ENCODE measurements at places on chromosomes 2 and 18.
A peak's percentile ranks its signal among the peaks of the same experiment; 100 is the strongest.

GRCh38 chr2:20678780-20679179 is 11.8 kb downstream of the GDF7 start:
- no peak for DNase-seq

GRCh38 chr2:5145801-5146200 is 546.4 kb upstream of the SOX11 start:
- DNase-seq, result no peak

DNA sequence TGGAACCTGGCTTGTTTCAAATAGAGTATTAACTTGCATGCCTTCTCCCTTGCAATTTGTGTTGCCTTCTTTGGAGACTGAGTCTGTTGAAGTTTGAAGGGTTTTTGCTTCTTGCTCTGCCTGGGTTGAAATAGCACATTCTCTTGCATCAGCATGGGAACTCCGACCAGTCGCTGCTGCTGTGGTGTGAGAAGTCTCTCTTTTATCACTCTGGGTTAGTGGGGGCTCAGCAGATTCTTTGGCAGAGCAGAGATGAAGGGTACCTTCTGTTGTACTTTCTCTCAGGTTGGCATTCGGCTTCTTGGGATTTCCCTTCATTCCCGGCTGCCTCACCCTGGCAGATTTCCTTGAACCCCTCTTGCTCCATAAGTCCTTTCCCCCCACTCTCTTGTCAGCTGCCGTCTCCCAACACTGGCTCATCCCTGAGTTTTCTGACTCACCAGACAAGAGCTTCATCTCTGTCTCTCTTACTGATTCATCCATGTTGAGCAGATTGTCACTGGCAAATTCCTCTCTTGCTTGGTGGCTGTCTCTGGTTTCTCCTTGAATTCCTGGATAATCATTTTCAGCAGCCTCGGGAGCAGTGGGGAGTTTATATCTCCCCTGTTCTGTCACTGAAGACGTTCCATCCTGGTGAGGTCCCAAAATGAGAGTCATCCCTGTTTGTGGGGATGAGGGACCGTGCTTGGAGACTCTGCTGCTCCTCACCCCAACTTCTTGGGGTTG is 49.9 kb downstream of the ALPK2 start:
- DNase-seq, result no peak

- DNase-seq, result no peak
Measured at GRCh38 chr2:109476641-109477441, 136.9 kb downstream of the SEPTIN10 start.

DNA sequence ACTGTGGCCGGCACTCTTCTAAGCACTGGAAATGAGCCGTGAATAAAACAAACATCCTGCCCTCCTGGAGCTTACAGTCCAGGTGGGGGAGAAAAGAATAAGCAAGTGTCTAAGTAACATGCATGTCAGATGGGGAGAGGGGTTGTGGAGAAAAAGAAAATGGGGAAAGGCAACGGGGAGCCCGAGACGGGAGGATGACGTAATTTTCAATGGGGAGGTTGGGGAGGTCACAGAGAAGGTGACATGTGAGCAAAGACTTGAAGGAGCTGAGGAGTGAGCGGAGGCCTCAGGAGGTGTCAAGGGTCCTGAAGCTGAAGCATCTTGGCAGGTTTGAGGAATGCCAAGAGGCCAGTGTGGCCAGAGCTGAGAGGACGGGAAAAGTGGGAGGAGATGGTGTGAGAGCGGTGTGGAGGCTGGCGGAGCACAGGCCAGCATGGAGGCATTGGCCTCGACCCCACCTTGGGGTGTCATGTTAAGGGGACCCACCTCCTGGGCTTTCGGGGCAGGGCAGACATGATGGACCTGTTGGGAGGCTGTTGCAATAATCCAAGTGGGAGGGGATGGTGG is 15.0 kb upstream of the NTSR2 start:
- no peak for DNase-seq

DNA sequence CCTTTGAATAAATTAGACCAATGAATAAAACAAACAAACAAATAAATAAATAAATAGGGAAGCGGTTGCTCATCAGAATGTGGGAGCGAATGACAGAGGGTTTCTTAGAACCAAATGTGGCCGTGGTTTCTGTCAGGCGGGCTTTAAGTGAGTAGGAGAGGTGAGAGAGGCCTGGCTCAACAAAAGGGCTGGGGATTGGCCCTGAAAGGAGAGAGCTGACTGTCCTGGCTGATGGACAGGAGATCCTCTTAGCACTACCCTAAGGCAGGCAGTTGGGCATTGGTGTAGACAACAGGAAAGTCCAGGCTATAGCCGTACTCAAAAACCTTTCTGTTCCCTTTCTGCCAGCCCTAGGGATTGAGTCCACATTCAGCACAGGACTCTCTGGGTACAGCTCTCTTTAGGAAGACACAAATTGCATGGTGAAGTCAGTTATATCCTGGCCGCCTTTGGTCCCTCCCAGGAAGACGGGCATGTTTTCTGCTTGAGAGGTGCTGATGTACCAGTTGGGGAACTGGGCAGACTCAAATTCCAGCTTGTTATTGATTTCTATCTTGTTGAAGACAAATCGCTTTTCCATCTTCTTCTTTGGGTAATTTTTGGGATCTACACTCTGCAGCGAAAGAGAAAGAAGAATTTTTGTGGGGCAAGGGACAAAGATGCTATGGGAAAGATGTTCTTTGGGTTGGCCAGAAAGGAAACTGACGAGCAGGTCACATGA is 6.5 kb downstream of the IL1B start:
- no peak for DNase-seq

- no peak for DNase-seq
Measured at GRCh38 chr18:46385124-46385523, 271.9 kb downstream of the LOXHD1 start.

DNA sequence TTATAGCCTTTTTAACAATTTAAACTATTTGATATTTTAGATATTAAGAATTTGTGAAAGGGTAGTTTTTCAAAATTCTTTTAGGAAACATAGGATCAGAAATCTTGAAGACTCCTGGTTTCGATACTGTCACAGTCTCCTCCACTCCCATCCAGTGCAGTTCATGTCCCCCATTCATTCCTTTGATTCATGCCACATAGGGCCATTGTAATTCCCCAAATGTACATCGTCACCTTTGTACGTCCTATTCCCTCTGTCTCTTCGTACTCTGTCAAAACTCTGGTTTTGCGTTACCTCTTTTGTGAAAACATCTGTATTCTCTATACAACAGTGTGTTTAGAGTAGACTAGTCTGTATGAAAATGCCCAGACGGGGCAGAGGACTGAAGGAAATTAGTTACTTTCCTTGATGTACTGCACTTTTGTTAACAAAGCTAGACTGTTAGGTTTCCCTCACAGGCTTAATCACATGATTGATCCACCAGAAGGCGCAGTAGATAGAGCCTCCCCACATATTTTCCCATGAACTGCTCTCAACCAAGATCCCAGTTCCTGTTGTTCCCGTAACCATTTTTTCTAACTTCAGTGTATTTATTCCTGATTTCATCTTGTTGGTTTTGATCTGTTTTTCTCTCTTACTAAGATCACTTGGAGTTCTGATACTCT is 2.5 kb downstream of the MRPL35 start:
- no peak for DNase-seq

GRCh38 chr18:72986103-72986502 is 118.3 kb upstream of the NETO1 start:
- DNase-seq, result no peak

DNA sequence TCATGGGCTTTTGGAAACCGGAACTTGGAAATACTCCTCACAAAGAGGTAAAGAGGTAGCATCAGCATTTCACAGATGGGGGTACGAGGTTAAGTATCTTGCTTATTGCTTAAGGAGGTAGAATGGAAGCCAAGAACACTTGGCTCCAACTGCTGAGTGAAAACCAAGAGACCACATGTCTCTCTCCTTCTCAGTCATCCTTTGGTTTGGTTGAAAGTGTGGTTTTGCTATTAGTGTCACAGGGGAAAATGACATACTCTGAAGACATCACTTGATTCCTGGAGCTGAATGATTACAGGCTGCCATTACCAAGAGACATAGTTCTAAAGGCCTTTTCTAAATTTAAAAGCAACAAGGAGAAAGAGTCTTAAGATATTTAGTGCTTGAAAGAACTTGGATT is 41.5 kb downstream of the ANTXR1 start:
- peak; percentile 36 for DNase-seq

DNA sequence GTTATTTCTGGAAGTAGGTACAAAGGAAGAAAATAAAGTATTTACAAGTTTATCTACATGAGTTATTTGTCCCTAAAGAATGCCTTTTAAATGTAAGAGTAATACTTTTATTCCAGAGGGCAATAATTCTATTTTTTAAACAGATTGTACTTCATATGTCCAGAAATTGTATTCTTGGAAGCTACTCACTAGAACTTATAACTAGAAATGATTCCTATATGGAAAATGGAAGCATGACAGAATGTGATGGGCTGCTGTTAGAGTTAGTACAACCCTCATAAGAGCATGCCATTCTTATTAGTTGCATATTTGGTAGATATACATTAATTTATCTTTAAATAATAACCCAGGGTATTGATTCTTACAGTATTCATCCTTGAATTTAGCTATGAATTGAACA is 362.0 kb downstream of the FSIP2 start:
- no peak for DNase-seq

DNA sequence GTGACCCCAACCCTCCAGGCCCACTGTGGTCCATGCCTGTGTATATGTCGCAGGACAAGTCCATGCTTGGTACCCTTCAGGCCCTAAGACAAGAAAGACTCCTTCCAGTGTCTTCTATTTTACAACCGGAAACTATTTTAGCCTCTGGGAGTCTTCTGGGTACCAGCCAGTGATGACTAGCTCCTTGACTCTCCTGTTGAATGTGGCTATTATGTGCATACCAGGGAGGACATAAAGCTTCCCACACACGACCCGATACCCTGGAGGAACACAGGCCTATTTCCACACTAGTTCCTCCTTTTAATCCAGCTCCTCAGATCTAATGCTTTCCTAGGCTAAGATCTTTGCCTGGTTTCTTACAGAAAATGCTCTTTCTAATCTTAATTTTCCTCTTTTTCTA is 178.1 kb downstream of the NCKAP5 start:
- no peak for DNase-seq

DNA sequence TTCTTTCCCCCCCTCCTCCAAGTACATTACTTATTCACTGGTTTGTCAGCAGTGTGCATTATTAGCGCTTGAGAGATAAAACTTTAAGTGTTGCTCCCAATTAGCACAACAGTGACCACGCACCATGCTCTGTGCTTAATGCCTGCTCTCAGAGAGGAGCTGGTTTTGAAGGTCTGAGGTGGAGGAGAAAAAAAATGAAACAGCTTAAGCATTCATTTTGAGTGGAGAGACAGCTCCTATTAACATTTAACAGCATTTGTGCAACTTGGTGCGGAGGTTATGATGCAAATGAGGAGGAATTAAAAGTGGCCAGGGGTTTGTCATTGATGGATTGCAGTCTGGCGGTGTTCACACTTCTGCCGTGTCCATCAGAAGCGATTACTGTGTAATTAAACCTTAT is 141.8 kb downstream of the FIGN start:
- no peak for DNase-seq

DNA sequence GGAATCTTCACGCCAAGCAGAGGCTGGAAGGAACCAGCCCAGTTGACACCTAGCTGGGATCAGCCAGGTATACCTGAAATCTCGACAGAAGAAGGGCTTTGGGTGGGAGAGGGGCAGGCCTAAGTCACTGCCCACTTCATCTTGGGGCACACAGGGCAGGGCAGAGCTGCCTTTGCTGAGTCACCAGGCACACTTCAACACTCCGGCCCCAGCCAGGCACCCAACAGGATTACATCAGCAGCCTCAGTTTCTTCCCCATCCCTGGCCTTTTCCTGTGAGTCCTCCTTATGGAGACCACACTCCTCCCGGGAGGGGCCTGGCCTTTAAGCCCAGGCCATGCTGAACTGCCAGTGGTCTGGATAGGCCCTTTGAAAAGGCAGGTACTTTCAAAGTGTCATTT is 201.7 kb upstream of the HS6ST1 start:
- no peak for DNase-seq

GRCh38 chr2:213726101-213726500 is 441.8 kb downstream of the SPAG16 start:
- no peak for DNase-seq

DNA sequence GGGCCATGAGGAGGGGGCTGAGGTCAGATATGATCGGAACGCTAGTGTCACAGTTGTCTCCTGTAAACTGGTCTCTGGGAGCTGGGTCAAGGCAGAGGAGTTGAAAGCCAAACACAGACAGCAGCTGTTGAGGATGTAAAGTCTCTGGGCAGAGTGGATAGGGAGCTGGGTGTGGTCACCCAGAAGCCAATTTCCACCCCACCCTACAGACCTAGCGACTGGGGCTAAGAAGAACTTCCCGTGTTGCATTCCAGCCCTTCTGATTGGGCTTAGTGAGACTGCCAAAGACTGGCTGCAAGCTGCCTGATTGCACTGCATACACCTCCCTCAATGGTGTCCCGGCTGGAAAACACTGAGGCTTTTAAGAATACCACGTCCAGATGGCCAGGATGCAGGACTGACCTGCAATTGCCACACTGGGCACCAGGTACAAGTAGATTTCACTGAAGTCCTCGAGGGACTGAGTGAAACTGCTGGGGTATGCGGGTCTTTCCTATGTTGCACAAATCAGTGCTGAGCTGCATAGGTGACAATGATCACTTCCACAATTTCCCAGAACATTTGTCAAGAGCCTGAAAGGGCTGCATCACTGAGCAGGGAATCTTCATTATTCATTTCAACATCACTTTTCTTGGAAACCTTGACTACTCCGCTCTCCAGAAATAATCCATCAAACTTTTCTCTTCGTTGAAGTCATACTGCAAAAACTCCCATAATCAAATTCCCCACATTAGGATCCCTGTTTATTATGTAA is 43.1 kb upstream of the EML4 start:
- DNase-seq, result no peak

DNA sequence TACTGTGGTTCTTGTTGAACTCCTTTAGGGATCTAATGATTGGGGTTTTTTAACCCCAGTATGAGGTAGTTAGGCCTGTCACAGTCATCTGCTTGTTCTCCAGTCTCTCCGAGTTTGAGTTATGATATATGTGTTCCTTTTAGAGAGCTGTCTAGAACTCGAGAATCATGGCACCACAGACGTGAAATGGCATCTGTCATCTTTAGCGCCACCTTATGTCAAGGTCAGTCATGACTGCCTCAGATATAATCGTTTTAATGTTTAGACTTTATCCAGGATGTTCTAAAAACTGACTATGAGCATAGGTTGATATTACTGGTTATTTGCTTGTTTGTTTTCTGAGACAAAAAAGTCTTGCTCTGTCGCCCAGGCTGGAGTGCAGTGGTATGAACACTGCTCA is 112.2 kb downstream of the CEP192 start:
- DNase-seq, result no peak

DNA sequence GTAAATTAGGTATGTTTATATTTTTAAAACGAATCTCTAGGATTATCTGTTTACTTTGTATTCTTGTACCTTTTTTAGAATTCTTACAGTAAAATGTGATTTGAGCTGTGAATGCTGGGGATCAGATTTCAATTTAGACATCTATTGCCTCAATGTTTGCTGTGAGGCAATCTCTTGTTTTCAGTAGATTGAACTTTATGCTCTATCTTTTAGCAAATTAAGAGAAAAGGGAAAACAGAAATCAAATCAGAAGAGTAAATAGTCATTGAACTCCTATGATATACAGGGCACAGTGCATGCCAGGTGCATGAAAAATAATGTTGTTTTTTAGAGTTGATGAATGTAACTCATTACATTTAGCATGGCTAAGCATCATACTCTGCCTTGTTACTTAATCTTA is 39.5 kb downstream of the ZC3H6 start:
- no peak for DNase-seq

GRCh38 chr18:31487246-31488015 is 10.5 kb upstream of the DSG2 start:
- DNase-seq, result no peak

Data from GM13977 (cell line).